Fibroblast of the aortic adventitia (primary cell): ENCODE measurements at places on chromosomes 16 and 17. TPM values are rescaled to one million over a fixed set of nuclear protein-coding genes. Genes with fewer than 3 reads are reported as not detected.

- DNase-seq = no peak
Measured at GRCh38 chr17:31834448-31834847, 24.6 kb downstream of the COPRS start.

DNA sequence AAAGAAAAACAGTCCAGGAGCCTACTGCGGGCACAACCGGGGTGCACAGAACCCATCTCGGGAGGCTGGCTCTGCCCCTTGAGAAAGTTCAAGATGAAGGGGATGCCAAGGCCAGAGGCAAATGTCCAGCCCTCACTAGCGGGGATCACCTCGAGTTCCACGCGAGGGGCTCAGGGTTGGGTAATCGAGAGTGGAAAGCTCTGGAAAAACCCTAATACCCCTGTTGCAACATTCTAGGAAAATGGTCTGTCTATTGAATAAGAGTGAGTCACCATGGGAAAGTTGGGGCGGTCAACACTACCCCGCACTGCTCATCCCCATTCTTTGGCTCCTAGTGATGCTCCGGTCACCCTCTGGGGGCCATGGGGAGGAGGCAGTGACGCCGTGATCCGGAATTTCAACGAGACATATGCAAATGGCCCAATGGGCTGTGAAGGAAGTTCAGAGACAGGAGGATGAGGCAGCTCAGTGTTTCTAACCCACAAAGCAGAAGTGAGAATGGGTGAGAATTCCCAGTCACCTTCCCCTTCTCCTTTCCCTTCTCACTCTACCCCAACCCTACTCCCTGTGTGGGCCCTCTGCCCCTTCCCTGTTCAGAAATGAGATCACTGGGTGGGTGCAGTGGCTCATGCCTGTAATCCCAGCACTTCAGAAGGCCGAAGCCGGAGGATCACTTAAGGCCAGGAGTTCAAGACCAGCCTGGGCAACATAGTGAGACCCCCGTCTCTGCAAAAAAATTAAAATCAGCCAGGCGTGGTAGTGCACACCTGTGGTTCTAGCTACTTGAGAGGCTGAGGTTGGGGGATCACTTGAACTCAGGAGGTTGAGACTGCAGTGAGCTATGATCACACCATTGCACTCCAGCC lies 22.4 kb downstream of the SOCS3 start:
- peak; percentile 60 for DNase-seq

DNA sequence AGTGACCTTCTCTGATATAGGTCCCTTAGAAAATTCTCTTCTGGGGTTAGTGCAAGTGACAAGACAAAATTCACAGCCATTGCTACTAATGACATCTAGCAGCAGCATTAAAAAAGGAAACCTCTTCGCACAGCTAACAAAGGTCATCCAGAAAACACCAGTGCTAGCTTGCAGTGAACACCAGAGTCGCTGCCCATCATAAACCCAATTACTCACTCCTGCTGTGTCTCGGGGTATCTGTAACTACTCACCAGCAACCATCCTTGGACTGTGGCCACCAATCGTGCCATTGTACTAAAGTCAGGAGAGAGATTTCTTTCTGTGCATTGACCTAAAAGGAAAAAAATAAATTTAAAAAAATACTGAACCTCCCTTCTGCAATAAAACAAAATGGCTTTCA lies 1494.7 kb upstream of the CDH8 start:
- DNase-seq = no peak

- DNase-seq = peak; percentile 83
Measured at GRCh38 chr17:31842195-31843069, 16.6 kb downstream of the COPRS start.

Gene CCL14
- total RNA-seq = not detected in 2 replicates

DNA sequence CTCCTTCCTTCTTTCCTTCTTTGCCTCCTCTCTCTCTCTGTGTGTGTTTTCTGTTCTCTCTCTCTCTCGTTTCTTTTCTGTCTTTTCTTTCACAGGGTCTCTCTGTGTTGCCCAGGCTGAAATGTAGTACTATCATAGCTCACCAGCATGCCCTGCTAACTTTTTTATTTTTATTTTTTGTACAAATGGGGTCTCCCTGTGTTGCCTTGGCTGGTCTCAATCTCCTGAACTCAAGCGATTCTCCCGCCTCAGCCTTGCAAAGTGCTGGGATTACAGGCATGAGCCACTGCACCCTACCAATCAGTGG lies 1.5 kb downstream of the SLC5A11 start:
- DNase-seq = no peak
